ENCODE measurements at places on chromosomes 13 and 19.
A peak's percentile ranks its signal among the peaks of the same experiment; 100 is the strongest.

DNA sequence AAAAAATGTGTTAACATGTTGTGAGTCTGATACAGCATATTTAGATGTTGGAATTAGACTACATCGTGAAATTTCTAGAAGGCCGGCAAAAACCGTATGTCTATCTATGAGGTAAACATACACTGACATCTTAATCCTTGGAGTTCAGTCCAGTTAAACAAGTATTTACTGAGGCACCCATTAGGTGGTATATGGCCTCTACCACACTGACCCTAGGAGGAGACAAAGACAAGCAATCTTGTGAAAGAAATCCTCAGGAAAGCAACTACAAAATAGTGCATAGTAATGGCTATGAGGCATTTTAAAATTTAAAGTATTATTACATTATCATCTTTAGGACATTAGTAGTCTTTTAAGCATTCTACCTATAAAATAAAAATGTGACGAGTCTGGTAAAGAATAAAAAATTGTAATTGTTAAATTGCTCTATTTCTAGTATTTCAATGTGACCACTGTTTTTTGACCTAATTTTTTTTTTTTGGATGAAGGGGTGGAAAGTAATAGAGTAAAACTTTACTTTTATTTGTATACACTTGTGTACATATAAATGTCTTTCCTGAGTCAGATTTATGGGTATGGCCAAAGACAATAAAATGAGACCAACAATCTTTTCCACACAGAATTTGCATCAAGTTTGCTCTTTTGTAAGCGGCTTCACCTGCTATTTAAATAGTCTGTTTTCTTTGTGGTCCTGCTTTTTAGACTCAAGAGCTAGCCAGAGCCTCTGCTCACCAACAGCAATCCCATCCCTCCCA, 50.5 kb downstream of the KATNAL1 start:
- no peak for DNase-seq

DNA sequence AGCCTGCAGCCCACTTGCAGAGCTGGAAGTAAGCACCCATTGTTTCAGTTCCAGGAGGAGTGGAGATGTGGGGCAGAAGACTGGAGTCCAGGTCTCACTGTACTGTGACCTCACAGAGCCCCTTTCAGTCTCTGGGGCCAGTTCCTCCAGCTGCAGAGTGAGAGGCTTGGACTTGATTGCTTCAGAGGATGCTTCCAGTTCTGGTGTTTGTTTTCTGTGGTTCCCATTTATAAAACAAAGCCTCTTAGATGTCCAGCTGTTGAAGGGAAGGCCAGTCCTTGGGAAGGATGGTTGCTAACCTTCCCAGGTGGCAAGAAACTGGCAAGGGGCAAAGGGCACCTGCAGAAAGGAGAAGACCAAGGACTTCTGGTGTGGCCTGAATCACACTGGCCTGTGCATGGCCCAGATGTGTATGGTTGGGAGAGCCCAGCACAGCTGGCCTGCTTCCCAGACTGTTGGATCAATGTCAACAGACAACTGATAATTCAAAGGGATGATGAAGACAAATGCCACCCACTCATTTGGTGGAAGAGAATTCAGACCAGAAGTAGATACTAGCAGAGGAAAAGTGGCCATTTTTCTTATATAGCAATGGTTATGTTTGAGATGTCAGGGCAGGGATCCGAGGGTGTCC, 218.5 kb downstream of the ZNF536 start:
- DNase-seq, result no peak

DNA sequence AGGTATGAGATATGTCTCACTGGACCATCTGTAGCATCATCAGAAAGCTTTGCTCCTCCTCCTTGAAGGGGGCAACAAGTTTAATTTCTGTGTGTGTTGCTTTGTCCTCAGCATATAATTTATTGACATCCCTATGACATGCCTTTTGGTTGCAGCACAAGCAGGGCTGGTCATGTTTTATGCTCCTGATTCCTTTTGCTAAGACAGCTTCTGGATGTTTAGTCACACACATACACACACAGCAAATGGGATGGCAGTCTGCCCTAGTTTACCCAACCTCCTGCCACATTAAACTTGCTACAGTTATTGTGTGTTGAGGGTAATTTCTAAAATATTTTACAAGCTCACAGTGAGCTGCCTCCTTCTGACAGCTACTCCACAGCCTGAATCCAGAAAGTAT, 217.9 kb upstream of the RXFP2 start:
- no peak for DNase-seq

- no peak for DNase-seq
Measured at GRCh38 chr13:113997845-113998751, 24.2 kb upstream of the C13orf46 start.

DNA sequence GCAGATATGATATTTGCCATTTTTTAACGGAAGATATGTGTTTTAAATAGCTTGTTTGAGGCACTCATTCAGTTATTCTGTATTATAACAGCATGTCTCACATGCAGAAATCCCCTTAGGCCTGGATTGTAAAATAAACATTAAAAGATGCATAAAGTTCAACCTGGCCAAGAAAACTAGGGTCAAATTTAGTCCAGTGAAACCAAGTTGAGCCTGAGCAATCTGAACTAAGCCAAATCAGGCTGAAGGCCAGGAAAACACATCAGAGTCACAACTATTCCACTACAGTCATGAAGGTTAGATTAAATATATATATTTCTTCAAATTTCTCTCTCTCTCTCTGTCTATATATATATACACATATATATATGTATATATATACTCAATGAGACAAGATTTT, 504.8 kb downstream of the SLITRK1 start:
- peak; percentile 7 for DNase-seq

GRCh38 chr13:68410007-68410406, 1179.9 kb upstream of the PCDH9 start:
- DNase-seq, result no peak

DNA sequence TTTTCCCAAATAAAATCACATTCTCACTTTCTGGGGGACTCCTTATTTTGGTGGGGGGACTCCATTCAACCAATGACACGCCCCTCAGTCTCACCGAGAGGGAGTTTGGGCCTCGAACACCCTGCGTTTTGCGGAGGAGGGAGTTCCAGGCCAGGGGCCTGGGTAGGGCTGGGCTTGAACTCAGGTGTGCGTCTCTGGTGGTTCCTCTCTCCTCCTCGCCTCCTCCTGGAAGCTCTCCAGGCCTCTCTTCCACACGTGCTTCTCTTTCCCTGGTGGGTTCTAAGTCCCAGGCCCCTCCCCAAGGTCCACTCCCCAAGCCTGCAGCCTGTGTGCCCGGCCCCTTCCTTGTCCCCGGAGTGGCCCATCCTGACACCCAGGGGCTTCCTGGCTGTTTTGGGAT, 14.7 kb downstream of the MEX3D start:
- DNase-seq, result no peak

DNA sequence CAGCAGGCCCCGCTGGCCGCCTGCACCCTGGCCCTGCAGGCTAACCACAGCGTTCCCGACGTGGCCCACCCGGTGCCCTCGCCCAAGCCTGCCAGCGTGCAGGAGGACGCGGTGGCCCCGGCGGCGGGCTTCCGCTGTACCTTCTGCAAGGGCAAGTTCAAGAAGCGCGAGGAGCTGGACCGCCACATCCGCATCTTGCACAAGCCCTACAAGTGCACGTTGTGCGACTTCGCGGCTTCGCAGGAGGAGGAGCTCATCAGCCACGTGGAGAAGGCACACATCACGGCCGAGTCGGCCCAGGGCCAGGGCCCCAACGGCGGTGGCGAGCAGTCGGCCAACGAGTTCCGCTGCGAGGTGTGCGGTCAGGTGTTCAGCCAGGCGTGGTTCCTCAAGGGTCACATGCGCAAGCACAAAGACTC, 72.1 kb downstream of the ZNF536 start:
- no peak for DNase-seq

GRCh38 chr19:3062165-3063105, at the start of gene TLE5:
Gene TLE5, minus strand, starts transcription at chr19:3062495. Its CDS starts 295 bp downstream, at chr19:3062200.
- no peak for DNase-seq

DNA sequence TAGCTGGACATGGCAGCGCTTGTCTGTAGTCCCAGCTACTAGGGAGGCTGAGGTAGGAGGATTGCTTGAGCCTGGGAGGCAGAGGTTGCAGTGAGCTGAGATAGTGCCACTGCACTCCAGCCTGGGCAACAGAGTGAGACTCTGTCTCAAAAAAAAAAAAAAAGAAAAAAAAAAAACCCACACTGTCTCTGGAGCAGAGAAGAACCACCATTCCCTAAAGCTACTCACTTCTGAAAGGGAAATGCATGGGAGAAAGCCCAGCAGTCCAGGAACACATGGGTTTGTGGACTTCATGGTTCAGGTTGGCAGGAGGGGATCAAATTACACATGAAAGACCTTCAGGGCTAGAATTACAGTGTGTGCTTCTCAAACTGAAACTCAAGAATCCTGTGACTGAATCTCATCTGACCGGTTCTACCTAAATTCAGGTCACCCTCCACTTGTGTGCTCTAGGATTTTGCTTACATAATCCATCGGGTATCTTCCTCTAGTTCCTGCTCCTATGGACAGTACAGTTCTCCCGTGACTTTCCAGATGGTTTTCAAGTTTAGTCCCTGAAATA, 30.2 kb upstream of the CPB2 start:
- no peak for DNase-seq

DNA sequence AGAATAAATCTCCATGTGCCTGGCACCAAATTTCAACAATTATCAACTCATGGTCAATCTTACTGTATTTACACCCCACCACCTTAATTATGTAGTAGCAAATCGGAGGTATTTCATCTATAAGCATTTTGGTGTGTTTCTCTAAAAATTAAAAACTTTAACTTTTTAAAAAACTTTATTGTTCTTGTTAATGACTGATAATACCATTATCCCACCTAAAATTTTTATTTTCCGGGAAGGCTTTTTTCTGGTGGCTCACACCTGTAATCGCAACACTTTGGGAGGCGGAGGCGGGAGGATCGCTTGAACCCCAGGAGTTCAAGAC, 453 bp upstream of the PDCD2L start:
- no peak for DNase-seq

DNA sequence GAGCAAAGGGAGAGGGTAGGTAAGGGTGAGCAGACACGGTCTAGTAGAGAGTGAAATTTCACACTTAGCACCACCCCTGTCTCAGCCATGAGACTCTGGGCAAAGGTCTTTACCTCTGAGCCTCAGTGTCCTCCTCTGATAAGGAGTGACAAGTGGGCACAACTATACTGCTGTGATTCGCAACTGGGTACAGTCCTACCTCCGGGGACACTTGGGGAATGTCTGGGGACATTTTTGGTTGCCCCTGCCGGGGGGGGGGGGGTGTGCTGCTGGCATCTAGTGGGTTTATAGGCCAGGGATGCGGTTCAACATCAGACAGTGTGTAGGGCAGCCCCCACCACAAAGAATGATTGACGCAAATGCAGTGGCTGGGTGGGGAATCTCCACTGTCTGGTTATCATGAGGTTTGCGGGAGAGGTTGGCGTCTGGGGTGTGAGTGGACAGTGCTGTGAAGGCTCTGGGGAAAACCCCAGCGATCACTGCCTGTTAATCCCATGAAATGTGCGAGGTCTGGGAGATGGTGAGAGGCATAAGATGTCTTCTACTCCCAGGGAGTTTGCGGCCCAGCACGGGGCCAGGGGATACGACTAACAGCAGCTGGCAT, 4.3 kb downstream of the NACC1 start:
- no peak for DNase-seq

- no peak for DNase-seq
Measured at GRCh38 chr13:34734932-34735331, 207.1 kb upstream of the NBEA start.

DNA sequence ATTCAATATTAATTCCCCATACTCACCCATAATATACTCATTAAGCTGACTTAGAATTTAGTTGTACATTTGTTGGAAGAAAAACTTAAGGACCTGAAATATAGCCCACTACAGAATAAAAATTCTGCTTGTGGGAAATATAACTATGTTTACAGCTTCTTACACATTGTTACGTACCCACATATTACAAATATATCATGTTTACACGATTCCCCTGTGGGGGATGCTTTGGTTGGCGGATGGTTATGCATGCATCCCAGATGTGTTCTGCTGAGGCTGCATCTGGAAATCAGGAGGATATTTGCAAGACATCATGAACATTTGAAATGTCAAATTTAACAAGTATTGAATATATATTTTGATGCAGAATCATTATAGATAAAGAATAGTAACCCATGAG, 79.5 kb upstream of the KL start:
- DNase-seq, result no peak

DNA sequence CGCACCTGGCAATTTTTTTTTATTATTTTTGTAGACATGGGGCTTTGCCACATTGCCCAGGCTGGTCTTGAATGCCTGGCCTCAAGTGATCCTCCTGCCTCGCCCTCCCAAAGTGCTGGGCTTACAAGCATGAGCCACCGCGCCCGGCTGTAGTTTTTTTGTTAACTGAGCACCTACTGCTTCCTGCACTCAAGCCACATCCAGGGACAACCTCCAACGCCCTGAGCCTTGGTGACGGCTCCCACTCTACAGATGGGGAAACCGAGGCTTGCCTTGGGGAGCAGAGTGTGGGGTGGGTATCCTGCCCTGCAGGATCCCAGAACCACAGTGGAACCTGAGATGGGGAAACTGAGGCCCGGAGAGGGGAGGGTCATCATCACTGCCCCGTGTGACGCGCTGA, 3.0 kb downstream of the ELANE start:
- no peak for DNase-seq

- no peak for DNase-seq
Measured at GRCh38 chr13:112959206-112959605, 9.8 kb upstream of the MCF2L start.

DNA sequence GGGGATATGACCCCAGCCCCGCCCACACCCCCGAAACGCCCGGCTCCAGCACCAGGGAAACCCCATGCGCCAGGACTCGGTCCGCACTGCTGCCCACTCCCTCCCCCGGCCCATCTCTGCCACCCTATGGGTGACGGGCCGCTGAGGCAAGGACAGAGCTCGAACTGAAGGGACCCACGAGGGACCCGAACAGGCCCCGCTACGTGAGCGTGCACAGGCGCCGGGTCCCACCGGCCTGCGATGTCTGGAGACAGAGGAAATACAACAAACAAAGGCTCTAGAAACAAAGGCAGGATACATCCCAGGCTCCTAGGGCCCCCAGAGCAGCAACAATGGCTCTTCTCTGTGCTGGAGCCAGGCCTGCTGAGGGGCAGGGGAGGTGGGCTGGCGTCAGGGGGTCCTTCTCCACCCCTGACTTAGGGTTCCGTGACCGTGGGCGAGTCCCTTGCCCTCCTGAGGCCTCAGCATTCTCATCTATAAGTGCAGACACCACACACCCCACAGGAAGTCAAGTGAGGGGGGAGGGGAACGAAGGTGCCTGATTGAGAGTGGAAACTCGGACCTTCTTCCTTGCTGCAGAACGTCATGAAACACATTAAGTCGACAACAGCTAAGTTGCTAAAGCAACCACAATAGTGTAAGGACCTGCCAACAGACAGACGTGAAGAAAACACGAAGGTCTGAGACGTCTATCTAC, 3.1 kb downstream of the ABHD17A start:
- DNase-seq, result no peak

GRCh38 chr13:24629320-24629719, 50.9 kb upstream of the ATP12A start:
- no peak for DNase-seq

GRCh38 chr13:90562443-90562842, 785.0 kb upstream of the MIR17HG start:
- no peak for DNase-seq

All from amniotic stem cell (primary cell).